ENCODE measurements at places on chromosomes 7 and 10. TPM values are rescaled to one million over a fixed set of nuclear protein-coding genes. Genes with fewer than 3 reads are reported as not detected.

MYO3A gene
- total RNA-seq = not detected

PNLIPRP2 gene
- total RNA-seq = not detected

RELN gene
- total RNA-seq = not detected

BEND7 gene
- total RNA-seq = not detected

CPA2 gene
- total RNA-seq = not detected

NRG3 gene
- total RNA-seq = not detected

CCDC172 gene
- total RNA-seq = not detected

ATP6V0A4 gene
- total RNA-seq = not detected

OPN1SW gene
- not detected for total RNA-seq

ANKRD61 gene
- total RNA-seq = not detected

SUN3 gene
- not detected for total RNA-seq

TRDMT1 gene
- 22.6 TPM for total RNA-seq

CALHM2 gene
- 18.6 TPM for total RNA-seq

C7orf33 gene
- total RNA-seq = not detected

TRIL gene
- total RNA-seq = not detected

TRIM73 gene
- total RNA-seq = 35.1 TPM

MEIG1 gene
- not detected for total RNA-seq

PSTK gene
- total RNA-seq = 6.3 TPM

OR6B1 gene
- total RNA-seq = not detected

DBF4 gene
- 33.3 TPM for total RNA-seq

CFAP70 gene
- total RNA-seq = 9.0 TPM

CYP3A4 gene
- total RNA-seq = not detected

OR2A12 gene
- total RNA-seq = not detected

ATOH7 gene
- not detected for total RNA-seq

SLC26A4 gene
- 0.08 TPM for total RNA-seq

CAMK1D gene
- 16.2 TPM for total RNA-seq

PKD2L1 gene
- total RNA-seq = not detected

ASB4 gene
- not detected for total RNA-seq

ACHE gene
- 0.19 TPM for total RNA-seq

EEPD1 gene
- total RNA-seq = 0.86 TPM

SNX13 gene
- 37.5 TPM for total RNA-seq

ZP3 gene
- 2.3 TPM for total RNA-seq

ABCB4 gene
- total RNA-seq = 1.7 TPM

FAM237B gene
- not detected for total RNA-seq

WDR86 gene
- 0.47 TPM for total RNA-seq

GJD4 gene
- not detected for total RNA-seq

SH2D4B gene
- 0.36 TPM for total RNA-seq

EVX1 gene
- total RNA-seq = not detected

MTURN gene
- total RNA-seq = 18.0 TPM

RNLS gene
- total RNA-seq = 3.1 TPM
